ENCODE measurements at places on chromosomes 5 and 9. TPM values are rescaled to one million over a fixed set of nuclear protein-coding genes. Genes with fewer than 3 reads are reported as not detected.

The SHC3 gene
- total RNA-seq: not detected

The ZNG1C gene
- 33.8 TPM for total RNA-seq

- no peak overlapping the region for H3K27ac ChIP-seq
- no peak for DNase-seq
- H3K36me3 ChIP-seq: no peaks in the 10 kb centered on the region
- no peak overlapping the region for H3K4me3 ChIP-seq
- H3K27me3 ChIP-seq: peaks cover 12% of the 10 kb centered on the region
- peaks cover 4% of the 10 kb centered on the region for H3K4me1 ChIP-seq
These were observed 63.9 kb downstream of the FAM114A2 start for GRCh38 chr5:153974813-153975163.

DNA sequence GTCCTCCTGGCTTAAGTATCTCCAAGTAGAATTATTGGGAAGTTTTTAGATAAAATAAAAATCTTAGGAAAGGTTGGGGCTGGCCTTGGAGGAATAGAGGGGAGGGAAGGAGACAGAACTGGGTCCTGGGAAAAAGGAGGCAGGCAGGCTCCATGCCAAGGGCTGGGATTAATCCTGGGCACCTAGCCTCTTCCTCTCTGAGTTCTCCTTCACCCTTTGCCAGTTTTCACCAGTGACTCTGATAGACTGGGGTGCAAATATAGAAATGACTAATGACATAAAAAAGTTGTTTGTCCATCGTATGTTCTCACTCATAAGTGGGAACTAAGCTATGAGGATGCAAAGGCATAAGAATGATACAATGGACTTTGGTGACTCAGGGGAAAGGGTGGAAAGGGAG lies 81.9 kb downstream of the RMI1 start:
- no peaks in the 10 kb centered on the region for H3K4me1 ChIP-seq
- no peak for DNase-seq
- H3K36me3 ChIP-seq: no peaks in the 10 kb centered on the region
- H3K4me3 ChIP-seq: no peak overlapping the region

DNA sequence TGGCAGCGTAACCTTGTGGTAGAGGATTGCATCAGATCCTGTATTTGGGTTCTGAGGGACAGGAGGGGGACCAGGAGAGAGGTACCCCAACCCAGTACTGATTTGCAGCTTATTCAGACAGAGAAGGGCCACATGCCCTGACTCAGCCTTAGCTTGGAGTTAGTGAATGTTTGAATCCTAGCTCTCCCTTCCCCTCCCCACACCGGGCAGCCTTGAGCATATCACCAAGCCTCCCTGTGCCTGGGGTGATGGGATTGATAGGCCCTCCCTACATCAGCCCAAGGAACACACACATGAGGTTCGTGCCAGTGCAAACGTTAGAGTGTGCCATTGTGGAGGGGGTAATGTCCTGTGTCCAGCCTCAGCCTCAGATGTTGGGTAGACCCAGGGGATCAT lies 71.9 kb downstream of the AMBP start:
- H3K36me3 ChIP-seq: no peaks in the 10 kb centered on the region
- no peaks in the 10 kb centered on the region for H3K4me1 ChIP-seq
- no peak overlapping the region for H3K27ac ChIP-seq
- DNase-seq: no peak
- no peaks in the 10 kb centered on the region for H3K27me3 ChIP-seq
- no peak overlapping the region for H3K4me3 ChIP-seq

GRCh38 chr5:95617057-95617456 lies 2.8 kb upstream of the GPR150 start:
- DNase-seq: no peak
- H3K27ac ChIP-seq: no peak overlapping the region
- peaks cover 24% of the 10 kb centered on the region for H3K36me3 ChIP-seq
- peaks cover 24% of the 10 kb centered on the region for H3K4me1 ChIP-seq
- H3K4me3 ChIP-seq: no peak overlapping the region

DNA sequence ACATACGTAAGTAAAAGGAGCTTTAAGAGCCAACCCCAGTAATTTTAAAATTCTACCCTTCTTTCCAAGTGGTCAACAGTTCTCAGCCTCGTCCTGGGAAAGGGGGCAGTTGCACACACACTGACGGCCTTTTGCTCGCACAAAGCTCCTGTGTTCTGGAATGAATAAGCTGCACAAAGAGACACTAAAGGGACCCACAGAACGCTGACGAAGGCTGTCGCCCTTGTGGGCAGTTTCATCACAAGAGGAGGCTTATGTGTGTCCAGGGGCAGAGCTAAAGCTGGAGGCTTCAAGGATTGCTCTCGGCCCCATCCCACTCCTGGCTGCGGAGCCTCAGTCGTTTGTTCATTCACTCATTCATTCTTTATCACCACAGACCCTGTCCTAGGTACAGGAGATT lies 67.0 kb upstream of the NEK6 start:
- no peak for DNase-seq
- peaks cover 3% of the 10 kb centered on the region for H3K4me1 ChIP-seq
- no peak overlapping the region for H3K4me3 ChIP-seq
- peaks cover 23% of the 10 kb centered on the region for H3K27me3 ChIP-seq
- peaks cover 5% of the 10 kb centered on the region for H3K36me3 ChIP-seq
- no peak overlapping the region for H3K27ac ChIP-seq

DNA sequence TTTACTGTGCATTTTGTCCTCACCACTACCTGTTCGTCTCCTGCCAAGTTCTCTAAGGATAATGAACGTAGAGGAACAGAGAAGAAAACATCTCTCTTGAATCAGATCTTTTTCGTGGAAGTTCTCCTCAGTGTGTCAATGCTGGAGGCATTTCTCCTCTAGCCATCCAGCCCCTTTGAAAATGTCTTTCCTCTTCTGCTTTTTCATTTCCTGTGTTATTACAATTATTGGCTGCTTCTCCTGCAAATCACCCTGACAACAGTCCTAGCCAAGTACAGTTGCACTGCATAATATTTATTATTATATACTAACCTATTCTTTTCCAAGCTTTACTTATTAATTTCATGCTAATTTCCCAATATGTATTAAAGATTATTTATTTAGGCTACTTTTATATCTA lies 61.8 kb upstream of the TRPM3 start:
- no peaks in the 10 kb centered on the region for H3K27me3 ChIP-seq
- H3K27ac ChIP-seq: no peak overlapping the region
- no peaks in the 10 kb centered on the region for H3K4me1 ChIP-seq
- no peak overlapping the region for H3K4me3 ChIP-seq
- no peaks in the 10 kb centered on the region for H3K36me3 ChIP-seq
- DNase-seq: no peak

GRCh38 chr9:68492806-68493205 lies 47.9 kb downstream of the TMEM252 start:
- peaks cover 11% of the 10 kb centered on the region for H3K27me3 ChIP-seq
- no peak overlapping the region for H3K4me3 ChIP-seq
- no peak for DNase-seq
- H3K27ac ChIP-seq: no peak overlapping the region

GRCh38 chr5:133885566-133885965 lies 82.9 kb downstream of the C5orf15 start:
- no peaks in the 10 kb centered on the region for H3K36me3 ChIP-seq
- DNase-seq: no peak
- H3K27me3 ChIP-seq: no peaks in the 10 kb centered on the region
- H3K27ac ChIP-seq: no peak overlapping the region
- H3K4me1 ChIP-seq: peaks cover 4% of the 10 kb centered on the region

- no peak for DNase-seq
- H3K4me1 ChIP-seq: peaks cover 9% of the 10 kb centered on the region
- H3K27ac ChIP-seq: no peak overlapping the region
- H3K27me3 ChIP-seq: peaks cover 40% of the 10 kb centered on the region
- H3K36me3 ChIP-seq: no peaks in the 10 kb centered on the region
These were observed 181.9 kb upstream of the ADRA1B start for GRCh38 chr5:159734366-159734765.

DNA sequence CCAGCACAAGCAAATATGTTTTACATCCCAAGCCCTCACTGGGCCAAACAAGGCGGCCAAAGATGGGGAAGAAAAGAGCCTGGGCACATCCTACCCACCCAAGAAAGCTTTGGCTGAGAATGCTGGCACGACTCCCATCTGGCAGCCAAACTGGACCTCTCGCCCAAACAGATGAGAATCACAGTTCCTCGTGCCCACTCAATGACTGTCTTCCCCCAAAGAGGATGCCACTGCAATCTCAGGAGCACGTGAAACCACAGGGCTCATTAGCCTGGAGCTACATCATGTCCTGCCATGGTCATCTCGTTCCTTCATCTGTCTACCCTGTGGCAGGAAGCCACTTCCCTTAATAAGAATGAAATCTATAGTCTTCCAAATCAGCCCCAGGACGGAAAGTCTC lies 536.8 kb downstream of the BNC2 start:
- no peak overlapping the region for H3K27ac ChIP-seq
- H3K4me1 ChIP-seq: no peaks in the 10 kb centered on the region
- H3K27me3 ChIP-seq: no peaks in the 10 kb centered on the region
- no peaks in the 10 kb centered on the region for H3K36me3 ChIP-seq

The SLC6A7 gene
- not detected for total RNA-seq

GRCh38 chr5:153130296-153130695 lies 360.2 kb upstream of the GRIA1 start:
- no peak overlapping the region for H3K4me3 ChIP-seq
- H3K27ac ChIP-seq: no peak overlapping the region
- no peak for DNase-seq
- H3K27me3 ChIP-seq: no peaks in the 10 kb centered on the region

All from activated naive CD8-positive, alpha-beta T cell treated with anti-CD3 and anti-CD28 coated beads, Interleukin-2, amount 10 ng/mL, durations not matched to agents 7 days and 5 days (primary cell).